ENCODE measurements at places on chromosomes 11 and 22. TPM values are rescaled to one million over a fixed set of nuclear protein-coding genes. Genes with fewer than 3 reads are reported as not detected.

The SLC22A9 gene
- not detected for total RNA-seq

The JAML gene
- 0.65 TPM for total RNA-seq

The ABTB2 gene
- 0.76 TPM for total RNA-seq

The DGKZ gene
- 111 TPM for total RNA-seq

The HBG2 gene
- total RNA-seq, result not detected

The C11orf16 gene
- total RNA-seq, result not detected

The SCN4B gene
- total RNA-seq, result under 0.01 TPM

The FJX1 gene
- total RNA-seq, result 39.5 TPM

The PRR33 gene
- total RNA-seq, result not detected

The LIMK2 gene
- total RNA-seq, result 103 TPM

The OR52I1 gene
- total RNA-seq, result not detected

The TSGA10IP gene
- total RNA-seq, result not detected

Data from vein endothelial cell (primary cell).